ENCODE measurements at places on chromosomes 5 and 9. TPM values are rescaled to one million over a fixed set of nuclear protein-coding genes. Genes with fewer than 3 reads are reported as not detected.

C9orf153 gene
- not detected for polyA plus RNA-seq

GRCh38 chr5:14229734-14230133 lies 86.6 kb downstream of the TRIO start:
- DNase-seq, result no peak
- no peak overlapping the region for H3K4me3 ChIP-seq
- H3K4me1 ChIP-seq, result no peaks in the 10 kb centered on the region
- H3K27ac ChIP-seq, result no peak overlapping the region

- no peaks in the 10 kb centered on the region for H3K36me3 ChIP-seq
- no peak overlapping the region for H3K27ac ChIP-seq
- no peaks in the 10 kb centered on the region for H3K27me3 ChIP-seq
Measured at GRCh38 chr9:96219026-96219899, 82.7 kb downstream of the HSD17B3 start.

GRCh38 chr5:110865400-110866094 lies 126.7 kb downstream of the SLC25A46 start:
- no peaks in the 10 kb centered on the region for H3K4me1 ChIP-seq
- no peak overlapping the region for H3K4me3 ChIP-seq
- no peaks in the 10 kb centered on the region for H3K27me3 ChIP-seq
- H3K27ac ChIP-seq, result no peak overlapping the region
- no peaks in the 10 kb centered on the region for H3K36me3 ChIP-seq
- no peak for DNase-seq

PJA2 gene
- polyA plus RNA-seq, result 10.4 TPM

SVEP1 gene
- polyA plus RNA-seq, result 0.96 TPM

All from pancreas (tissue), 10 donors.